ENCODE measurements at places on chromosomes 7 and 10.

DNA sequence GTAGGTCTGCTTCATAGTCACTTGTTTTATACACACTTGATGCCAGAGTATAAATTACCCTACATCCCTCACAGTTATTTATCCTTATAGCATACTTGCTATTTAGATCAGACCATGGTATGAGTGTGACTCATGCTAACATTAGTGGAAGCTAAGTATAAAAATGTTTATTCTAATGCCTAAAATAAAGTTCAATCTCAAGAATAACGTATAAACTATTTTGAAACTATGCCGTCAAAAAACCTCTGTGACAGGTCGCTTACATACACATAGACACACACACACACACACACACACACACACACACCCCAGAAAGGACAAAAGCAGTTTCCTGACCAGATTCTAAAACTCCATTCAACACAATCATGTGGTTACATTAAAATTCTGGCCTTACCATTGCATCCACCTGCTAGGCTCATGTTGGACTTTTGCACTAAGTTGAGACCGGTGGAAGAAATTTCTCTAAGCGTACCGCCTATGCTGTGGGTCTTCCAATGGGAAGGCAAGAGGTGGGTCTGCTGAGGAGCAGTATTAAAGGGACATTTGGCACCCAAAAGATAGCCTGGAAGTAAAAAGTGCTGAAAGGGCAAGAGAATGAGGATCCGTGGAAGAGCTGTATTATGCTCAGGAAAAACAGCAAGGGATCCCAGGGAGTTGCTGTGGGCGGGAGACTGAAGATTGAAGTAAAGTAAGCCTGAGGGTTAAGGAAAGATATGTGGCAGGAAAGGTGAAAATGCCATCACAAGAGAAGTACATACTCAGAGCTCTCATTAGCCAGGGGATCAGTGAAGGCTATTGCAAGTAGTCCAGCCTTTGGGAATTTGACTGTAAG is 5.0 kb downstream of the FOXP2 start:
- no peak overlapping the region for H3K4me3 ChIP-seq
- DNase-seq: no peak
- H3K4me1 ChIP-seq: peaks cover 3% of the 10 kb centered on the region
- no peaks in the 10 kb centered on the region for H3K36me3 ChIP-seq
- H3K27me3 ChIP-seq: no peaks in the 10 kb centered on the region
- H3K27ac ChIP-seq: no peak overlapping the region

DNA sequence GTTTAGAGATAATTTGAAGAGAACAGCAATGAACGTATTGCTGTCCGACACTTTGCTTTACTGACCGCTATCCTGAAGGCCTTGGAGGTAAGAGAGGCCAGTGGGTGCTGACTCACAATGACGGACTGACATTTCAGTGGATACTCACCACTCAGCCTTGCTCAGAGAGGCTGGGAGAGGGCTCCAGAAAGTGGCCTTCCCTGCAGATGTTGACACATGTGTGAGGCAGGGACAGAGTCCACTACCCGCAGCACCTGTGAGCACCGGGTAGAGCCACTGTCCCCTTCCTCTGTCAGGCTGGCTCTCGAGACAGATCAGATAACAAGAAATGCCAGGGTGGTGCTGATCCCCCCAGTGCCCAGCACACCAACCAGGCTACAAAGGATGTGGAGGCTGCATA is 75.0 kb downstream of the GPR26 start:
- no peak for DNase-seq
- no peak overlapping the region for H3K27ac ChIP-seq
- no peaks in the 10 kb centered on the region for H3K4me1 ChIP-seq
- H3K4me3 ChIP-seq: no peak overlapping the region

DNA sequence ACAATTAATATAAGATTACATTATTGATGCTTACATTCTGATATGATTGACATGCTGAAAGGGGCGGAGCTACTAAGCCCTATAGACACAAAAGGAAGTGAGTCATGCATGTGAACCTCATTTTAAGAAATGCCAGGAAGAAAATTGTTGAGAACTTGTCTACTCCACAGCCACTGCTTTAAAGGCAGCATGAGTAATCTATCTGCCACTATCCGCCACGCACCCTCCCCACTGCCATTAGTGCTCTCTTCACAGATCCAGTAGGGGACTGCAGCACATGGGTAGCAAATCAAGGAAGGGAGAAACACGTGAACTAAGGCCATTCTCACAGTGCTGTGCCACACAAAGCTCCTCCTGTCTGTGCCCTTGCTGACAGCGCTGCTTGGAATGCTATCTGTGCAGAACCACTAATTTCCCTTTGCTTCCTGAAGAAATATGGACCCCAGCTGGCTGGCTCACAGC is 524.8 kb downstream of the GRM8 start:
- no peaks in the 10 kb centered on the region for H3K4me1 ChIP-seq
- H3K27me3 ChIP-seq: no peaks in the 10 kb centered on the region
- no peak for DNase-seq
- no peak overlapping the region for H3K4me3 ChIP-seq
- H3K36me3 ChIP-seq: no peaks in the 10 kb centered on the region

DNA sequence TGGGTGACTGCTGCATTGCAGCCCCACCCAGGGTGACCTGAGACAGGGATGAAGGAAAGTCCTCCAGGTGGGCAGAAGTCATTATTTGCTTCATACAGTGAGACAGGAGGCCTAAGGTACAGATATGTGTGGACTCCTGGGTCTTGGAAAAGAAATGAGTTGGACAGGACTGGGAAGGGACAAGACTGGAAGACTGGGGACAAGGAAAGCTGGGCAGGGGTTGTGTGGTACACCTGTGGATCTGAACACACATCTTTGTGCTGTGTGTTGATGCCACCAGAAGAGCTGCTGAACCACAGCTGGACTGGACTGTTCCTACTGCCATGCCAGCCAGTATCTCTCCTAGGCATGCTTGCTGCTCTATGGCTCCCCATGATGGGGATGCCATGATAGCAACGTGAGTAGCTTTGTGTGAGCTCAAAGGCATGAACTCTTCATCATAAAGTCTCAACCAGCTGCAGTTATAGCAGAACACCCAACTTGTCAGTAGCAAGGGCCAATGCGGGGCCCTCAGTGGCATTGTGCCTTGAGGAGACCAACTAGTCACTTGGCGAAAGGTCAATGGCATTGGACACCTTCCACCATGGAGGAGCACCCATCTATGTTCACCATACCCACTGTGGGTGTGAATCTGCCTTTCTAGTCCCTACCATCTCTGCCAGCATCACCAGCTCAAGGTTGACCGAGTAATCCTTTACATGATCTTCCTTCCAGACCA is 76.0 kb upstream of the GRB10 start:
- H3K4me3 ChIP-seq: no peak overlapping the region
- no peaks in the 10 kb centered on the region for H3K4me1 ChIP-seq
- no peaks in the 10 kb centered on the region for H3K36me3 ChIP-seq
- H3K27me3 ChIP-seq: no peaks in the 10 kb centered on the region
- DNase-seq: no peak

- no peak overlapping the region for H3K4me3 ChIP-seq
- H3K27ac ChIP-seq: no peak overlapping the region
- H3K4me1 ChIP-seq: no peaks in the 10 kb centered on the region
- H3K36me3 ChIP-seq: no peaks in the 10 kb centered on the region
- H3K27me3 ChIP-seq: no peaks in the 10 kb centered on the region
- no peak for DNase-seq
Observed at GRCh38 chr10:93657757-93658156, 44.6 kb downstream of the FRA10AC1 start.

DNA sequence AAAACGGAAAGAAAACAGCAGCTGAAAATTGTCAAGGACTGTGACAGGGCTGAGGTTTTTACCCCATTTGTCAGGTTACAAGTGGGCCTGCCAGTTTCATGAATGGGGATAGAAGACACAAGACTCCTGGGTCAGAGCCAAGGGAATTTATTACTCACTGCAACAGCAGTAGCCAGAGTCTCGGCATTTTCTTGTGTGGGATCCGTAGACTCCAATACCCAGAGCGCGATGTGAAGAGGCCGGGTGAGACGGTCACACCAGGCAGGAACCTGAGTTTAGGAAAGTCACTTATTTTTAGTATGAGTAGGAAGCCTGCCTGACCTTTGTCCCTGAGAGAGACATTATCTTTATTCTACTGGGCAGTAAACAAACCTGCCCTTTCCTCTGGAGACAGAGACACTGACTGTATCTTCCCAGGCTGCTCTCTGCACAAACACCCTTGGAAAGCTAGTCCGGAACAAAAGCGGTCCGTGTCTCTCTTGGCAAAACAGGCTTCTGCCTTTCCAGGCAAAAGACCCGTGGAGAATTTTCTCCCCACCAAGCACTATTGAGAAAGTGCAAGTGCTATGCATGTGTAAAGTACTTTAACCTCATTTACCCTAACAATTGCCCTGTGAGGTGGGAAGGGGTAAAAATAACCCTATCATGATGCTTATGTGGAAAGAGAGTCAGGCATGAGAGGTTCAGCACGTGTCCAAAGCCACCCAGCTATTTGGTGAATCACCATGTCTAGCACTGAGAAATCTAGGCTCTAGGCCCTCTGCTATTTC is 58.4 kb downstream of the JCAD start:
- no peaks in the 10 kb centered on the region for H3K4me1 ChIP-seq
- DNase-seq: no peak
- no peaks in the 10 kb centered on the region for H3K27me3 ChIP-seq
- no peak overlapping the region for H3K27ac ChIP-seq
- no peaks in the 10 kb centered on the region for H3K36me3 ChIP-seq

DNA sequence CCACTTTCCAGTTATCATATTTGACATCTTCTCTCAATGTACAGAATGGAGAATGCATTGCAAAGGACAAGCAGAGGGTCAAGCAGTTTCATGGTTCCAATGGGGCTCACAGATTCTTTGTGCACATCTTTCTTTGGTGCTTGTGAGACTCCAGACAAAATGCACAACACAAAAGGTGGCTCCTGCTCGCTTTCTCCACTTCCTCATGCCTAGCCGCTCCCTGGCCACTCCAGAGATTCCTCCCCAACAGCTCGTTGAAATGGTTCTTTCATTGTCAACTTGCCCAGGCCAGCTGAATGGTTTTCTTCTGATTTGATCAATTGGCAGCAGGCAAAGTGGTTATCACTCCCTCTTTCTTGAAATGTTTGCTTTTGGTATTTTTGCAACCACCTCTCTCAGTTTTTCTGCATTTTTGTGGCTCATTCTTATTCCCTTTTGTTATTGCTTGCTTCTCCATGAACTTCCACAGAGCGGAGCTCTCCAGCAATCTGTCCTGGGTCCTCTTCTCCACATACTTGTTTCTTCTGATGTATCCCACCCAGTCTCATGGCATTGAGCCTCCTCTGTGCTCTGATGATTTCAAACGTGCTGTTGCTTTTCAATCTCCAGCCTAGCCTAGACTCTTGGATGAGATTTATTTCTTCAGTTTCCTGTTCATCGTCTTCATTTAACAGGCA is 507.8 kb upstream of the MKI67 start:
- no peaks in the 10 kb centered on the region for H3K27me3 ChIP-seq
- DNase-seq: peak; percentile 65
- H3K4me3 ChIP-seq: no peak overlapping the region
- H3K36me3 ChIP-seq: no peaks in the 10 kb centered on the region
